PC-9 (cell line): ENCODE measurements at places on chromosomes 6 and 20. TPM values are rescaled to one million over a fixed set of nuclear protein-coding genes. Genes with fewer than 3 reads are reported as not detected.

Gene SNX3
- total RNA-seq: 71.8 and 102 TPM in 2 replicates

DNA sequence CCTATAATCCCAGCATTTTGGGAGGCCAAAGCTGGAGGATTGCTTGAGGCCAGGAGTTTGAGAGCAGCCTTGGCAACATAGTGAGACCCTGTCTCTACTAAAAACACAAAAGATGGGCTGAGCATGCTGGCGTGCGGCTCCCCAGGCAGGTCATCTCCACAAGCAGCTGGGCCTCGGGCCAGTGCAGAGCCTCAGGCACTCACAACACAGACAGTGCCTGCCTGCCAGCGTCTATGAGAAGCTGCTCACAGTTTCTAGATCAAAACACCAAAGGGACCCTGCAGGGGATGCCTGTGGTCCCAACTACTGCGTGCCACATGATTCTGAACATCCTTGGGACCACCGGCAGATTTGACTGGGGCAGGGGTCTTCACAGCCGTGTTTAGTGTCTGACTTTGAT is 59.4 kb downstream of the GINS1 start:
- no peak for DNase-seq

DNA sequence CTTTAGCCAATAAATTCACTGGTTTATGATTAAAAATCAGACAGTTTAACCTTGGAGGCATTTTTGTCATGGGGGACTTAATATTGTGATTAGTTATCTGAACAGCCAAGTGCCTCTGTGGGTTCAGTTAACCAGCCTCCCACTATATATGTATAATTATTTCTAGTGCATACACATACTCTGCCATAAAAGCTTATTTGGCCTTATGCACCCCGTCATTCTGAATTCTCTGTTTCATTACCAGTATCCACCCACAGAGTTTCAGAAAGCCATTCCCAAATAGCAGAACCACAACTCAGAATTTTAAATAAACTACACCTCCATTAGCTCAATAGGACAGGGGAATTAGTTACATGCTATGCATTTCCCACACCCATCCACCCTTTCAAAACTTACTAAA is 279.7 kb downstream of the ZFAND3 start:
- DNase-seq: no peak

- DNase-seq: peak; percentile 77
These were observed 90.0 kb upstream of the IFNGR1 start for GRCh38 chr6:137309078-137309762.

DNA sequence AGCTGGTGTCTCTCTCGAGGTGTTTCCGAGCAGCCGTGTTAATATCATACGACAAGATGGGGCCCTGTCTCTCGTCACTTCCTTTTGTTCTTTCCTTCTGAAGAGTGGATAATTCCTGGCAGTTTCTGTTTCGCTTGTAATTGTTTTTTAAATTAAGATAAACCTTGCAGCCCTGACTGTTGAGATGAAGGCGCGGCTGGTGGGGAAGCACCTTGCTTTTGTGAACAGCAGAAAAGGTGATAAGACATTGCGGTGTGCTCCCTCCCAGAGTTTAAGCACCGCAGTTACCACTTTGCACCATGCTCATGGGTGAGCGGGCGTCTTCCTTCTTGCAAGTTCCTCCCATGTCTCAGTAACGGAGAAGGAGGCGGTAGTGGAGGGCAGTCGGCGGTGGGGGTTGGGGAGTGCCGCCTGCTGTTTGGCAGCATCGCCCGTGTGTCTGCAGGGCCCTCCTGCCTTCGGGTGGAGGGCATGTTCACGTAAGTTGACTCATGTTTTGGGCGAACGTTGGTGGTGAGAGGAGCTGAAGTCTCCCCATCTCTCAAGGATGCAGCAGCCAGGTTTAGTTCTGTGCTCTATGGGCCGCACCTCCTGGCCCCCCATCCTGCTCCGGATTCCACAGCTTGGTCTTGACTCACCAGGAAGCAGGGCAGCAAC is 345.9 kb downstream of the TAF4 start:
- no peak for DNase-seq

- DNase-seq: no peak
These were observed 61.9 kb downstream of the ESR1 start for GRCh38 chr6:151869345-151869744.

- DNase-seq: no peak
These were observed 84.9 kb downstream of the CDC5L start for GRCh38 chr6:44472250-44472945.

- DNase-seq: peak; percentile 71
These were observed 97.1 kb upstream of the MRPS10 start for GRCh38 chr6:42314571-42315258.
